Epithelial cell of alveolus of lung (primary cell): ENCODE measurements at places on chromosomes 7 and 10. TPM values are rescaled to one million over a fixed set of nuclear protein-coding genes. Genes with fewer than 3 reads are reported as not detected.

MAD1L1 gene
- 24.4 and 35.4 TPM in 2 replicates for total RNA-seq

PNLIPRP2 gene
- not detected in 2 replicates for total RNA-seq

MUC12 gene
- 3.0 TPM in 1 of 2 replicates, not detected in the other for total RNA-seq

SH2B2 gene
- total RNA-seq, result 1.1 and 7.0 TPM in 2 replicates

OPN1SW gene
- total RNA-seq, result not detected in 2 replicates

HMX2 gene
- not detected in 2 replicates for total RNA-seq

PIK3CG gene
- total RNA-seq, result 0.13 TPM in 1 of 2 replicates, not detected in the other
